Activated CD8-positive, alpha-beta memory T cell treated with anti-CD3 and anti-CD28 coated beads for 1 hour (primary cell): ENCODE measurements at places on chromosomes 5 and 9.

DNA sequence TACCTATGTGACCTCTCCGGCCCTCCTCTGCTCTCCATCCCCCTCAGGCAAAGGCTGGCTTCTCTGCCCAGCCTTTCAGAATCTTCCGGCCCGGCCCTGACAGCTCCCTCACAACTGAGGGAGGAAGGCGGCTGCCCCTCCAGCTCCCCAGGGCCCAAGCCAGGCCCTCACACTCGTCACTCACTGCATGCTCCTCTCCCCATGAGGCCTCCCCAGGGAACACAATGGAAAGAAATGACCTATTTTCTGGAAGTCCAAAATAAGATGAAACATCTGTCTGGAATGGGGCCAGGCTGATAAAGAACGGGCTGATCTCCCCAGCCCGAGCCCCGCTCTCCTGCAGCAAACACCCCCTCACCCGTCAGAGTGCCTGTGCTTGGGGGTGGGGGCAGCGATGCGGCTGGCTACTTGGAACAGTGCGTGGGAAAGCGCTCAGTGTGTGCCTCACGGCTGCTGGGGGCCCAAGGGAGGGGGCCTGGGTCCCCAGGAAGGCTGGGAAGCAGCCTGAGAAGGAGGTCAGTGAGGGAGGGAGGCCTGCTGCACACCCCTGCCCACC lies 11.3 kb downstream of the PDGFRB start:
- no peak for DNase-seq

GRCh38 chr9:93301911-93302541 lies 118.1 kb downstream of the WNK2 start:
- no peak for DNase-seq

- no peak for DNase-seq
Observed at GRCh38 chr5:30324083-30324482, 869.4 kb upstream of the CDH6 start.

GRCh38 chr5:154273028-154273617 lies 82.6 kb downstream of the GALNT10 start:
- no peak for DNase-seq

GRCh38 chr9:28925157-28925556 lies 1351.9 kb upstream of the C9orf72 start:
- DNase-seq: no peak

GRCh38 chr9:7146582-7146981 lies 388.8 kb downstream of the KDM4C start:
- no peak for DNase-seq

- no peak for DNase-seq
Observed at GRCh38 chr5:141496038-141496437, 7.2 kb downstream of the PCDHGC5 start.

GRCh38 chr5:141814064-141814964 lies 63.9 kb downstream of the PCDH1 start:
- peak; percentile 27 for DNase-seq

DNA sequence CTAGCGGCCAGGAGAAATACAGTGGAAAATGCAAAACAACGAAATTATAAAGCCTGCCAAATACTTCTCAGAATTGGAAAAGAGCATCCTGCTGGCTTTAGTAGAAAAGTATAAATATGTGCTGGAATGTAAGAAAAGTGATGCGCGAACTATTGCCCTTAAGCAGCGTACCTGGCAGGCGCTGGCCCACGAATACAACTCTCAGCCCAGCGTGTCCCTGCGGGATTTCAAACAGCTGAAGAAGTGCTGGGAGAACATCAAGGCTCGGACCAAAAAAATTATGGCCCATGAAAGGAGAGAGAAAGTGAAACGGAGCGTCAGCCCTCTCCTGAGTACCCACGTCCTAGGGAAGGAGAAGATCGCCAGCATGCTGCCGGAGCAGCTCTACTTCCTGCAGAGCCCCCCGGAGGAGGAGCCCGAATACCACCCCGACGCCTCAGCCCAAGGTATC lies 15.0 kb downstream of the MSANTD3 start:
- DNase-seq: no peak

DNA sequence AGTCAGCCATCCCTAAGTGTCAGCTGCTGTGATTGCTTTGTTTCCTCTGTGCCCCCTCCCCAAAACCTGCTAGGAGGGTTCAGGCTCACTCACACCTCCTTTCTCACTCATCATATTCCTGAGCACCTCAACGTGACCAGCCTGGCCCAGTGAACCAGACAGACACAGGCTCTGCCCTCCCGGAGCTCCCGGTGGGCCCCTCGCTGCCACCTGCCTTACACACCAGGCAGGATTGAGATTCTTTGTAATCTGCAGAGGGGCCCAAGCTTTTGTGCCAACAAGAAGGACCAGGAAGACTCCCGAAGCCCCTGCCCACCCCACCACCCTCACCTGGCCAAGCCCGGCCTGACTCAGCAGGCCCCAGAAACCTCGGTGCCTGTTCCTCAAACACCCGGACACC lies 87.8 kb downstream of the NTNG2 start:
- DNase-seq: no peak

- DNase-seq: no peak
Observed at GRCh38 chr5:144142139-144142823, 28.2 kb downstream of the YIPF5 start.

- DNase-seq: no peak
Observed at GRCh38 chr5:151214614-151215545, 9.0 kb downstream of the CCDC69 start.

- DNase-seq: no peak
Observed at GRCh38 chr5:68479524-68479923, 264.0 kb downstream of the PIK3R1 start.

- no peak for DNase-seq
Observed at GRCh38 chr5:88683506-88684135, 199.4 kb downstream of the MEF2C start.

DNA sequence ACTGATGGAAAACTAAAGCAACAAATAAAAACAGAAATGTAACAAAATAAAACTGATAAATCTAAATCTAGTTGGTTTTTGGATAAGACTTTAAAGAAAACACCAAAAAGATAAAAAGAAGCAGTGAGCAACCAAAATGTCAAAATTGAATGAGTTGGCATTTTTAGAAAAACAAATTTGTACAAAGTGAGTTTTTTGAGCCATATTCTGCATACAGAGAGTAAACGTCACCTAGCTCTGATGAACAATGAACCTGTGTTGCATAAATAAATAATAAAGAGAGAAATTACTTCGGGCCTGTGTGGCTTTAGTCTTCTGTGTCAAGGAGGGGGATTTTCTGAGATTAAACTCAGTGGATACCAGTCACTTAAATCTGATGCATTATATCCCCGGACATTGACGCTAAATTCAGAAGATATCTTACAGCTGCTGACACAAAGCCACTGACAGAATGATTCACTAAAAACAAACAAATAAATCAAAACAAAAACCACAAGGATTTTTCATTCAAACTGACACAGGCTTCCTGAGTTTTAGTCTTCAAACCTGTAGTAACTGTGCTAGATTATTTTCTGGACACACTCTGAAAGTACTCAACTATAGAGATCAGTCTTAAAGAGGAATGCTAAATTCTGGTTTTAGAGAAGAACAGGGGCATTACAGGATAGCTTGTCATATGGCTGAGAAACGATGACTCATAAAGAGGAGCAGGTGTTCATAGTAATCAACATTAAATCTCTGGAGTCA lies 403.5 kb upstream of the ST8SIA4 start:
- no peak for DNase-seq

DNA sequence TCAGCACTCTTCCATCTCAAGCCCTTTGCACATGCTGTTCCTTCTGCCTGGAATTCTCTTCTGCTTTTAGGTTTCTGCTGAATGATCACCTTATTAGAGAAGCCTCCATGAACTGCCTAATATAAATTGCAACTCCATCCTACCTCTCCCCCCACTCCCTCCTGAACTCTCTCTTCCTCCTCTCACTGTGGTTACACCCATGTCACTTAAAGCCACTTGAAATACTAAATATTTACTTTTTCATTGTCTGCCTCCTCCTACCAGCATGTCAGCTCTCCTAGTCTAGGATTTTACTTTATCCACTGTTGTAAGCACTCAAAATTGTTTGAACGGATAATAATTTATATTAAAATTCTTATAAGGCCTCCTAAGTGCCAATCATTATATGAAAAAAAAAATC lies 43.8 kb downstream of the ACTL7B start:
- DNase-seq: no peak

DNA sequence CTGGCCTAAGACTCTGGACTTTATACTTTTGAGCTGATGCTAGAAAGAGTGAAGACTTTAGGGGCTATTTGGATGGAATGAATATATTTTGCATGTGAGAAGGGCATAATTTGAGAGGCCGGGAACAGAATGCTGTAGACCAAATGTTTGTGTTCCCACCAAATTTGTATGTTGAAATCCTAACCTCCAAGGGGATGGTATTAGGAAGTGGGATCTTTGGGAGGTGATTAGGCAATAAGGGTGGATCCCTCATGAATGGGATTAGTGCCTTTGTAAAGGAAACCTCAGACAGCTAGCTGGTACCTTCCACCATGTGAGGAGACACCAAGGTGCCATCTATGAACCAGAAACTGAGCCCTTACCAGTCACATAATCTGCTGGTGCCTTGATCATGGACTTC lies 165.1 kb upstream of the S1PR3 start:
- DNase-seq: no peak

DNA sequence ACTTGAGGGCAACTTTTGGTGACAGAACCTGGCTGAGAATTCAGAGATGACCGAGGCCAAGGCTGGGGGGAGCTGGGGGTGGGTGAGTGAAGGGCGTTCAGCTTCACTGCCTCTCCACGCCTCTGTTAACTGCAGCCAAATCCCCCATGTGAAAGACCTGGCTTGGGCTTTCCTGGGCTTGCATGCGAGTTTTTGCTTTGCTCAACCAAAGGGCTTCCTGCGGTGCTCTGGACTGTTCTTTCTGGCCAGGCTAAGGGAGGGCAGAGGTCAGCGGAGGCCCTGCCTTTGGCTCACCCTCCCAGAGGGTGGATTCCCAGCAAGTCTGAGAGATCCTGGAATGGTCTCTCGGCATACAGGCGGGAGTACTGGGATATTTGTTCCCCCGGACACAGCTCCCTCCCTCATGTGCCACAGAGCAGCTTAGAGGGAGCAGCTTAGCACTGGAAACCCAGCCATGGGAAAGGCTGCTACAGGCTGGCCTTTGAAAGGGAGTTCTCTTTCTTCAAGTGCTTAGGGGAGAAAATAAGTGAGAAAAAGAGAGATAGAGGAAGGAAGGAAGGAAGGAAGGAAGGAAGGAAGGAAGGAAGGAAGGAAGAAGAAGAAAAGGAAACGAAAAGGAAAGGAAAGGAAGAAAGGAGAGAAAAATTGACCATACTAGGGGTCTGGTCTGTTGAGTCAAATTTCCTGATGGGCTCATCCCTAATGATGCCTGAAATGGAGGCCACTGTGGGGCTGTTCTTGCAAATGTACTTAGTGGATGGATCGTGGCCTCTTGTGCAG lies 158.8 kb downstream of the FGF18 start:
- no peak for DNase-seq

DNA sequence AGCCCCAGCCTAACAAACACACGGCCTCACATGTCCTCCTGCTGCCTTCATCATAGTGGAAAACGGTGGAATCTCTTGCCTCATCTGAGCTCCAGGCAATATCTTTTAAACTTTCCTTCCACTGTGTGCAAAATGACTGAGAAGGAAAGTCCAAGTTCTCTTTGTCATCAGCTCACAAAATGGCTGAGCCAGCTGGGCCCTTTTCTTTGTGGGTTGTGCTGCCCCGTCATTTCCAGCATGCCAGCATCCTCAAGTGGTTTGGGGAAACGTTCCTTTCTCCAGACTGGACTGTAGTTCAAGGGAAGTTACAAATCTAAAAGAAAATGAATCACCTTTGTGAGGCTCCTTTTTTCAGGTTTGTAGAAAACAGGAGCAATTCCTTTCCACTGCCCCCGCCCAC lies 171.1 kb upstream of the FSTL4 start:
- no peak for DNase-seq

DNA sequence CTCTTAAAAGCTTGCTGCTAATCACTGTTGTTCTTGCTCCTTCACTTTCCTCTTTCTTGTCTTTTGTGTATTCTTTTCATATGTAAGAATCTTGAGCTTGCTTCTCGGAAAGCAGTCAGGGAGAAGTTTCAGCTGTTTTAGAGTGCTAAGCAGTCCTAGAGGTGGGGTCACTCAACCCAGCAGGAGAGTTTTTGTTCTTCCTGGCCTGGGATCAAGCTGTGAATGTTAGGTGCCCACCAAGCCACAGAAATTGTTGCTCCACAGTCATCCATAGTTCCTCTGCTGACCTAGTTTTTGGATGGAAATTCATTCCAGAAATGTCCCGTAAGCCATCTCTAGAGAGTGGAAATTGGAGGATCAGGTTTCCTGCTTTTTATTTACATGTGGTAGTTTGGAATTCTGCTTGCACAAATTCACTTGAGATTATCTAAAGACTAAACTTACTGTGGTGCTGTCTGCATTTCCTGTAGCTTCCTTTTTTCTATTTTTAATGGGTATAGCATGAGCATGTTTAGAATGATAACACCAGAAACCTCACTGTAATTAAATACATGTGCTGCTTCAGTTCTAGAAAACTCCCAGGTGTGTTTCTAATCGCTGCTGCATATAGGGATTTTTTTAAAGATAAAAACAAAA lies 108.7 kb downstream of the MAST4 start:
- no peak for DNase-seq

DNA sequence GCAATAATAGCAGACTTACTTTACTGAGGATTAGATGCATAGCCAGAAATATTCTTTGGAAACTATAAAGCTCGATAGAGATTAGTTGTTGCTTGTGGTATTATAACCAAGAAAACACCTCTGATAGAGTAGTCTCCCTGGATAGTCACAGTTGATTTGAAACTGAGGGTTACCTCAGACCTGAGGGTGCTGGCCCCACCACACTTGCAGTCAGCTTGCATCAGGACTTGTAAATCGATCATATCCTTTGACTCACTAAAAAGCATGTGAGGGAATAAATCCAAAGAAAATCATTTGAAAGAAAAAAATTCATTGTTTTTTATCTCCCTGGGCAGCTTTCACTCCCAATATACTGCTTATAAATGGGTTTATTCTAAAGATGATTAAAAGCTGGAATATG lies 39.4 kb downstream of the GALNT12 start:
- no peak for DNase-seq

- DNase-seq: no peak
Observed at GRCh38 chr5:113507601-113508000, 5.9 kb upstream of the YTHDC2 start.

- no peak for DNase-seq
Observed at GRCh38 chr5:76831110-76831452, 12.3 kb downstream of the F2RL1 start.

- DNase-seq: no peak
Observed at GRCh38 chr5:157554179-157555036, 21.2 kb downstream of the ADAM19 start.

DNA sequence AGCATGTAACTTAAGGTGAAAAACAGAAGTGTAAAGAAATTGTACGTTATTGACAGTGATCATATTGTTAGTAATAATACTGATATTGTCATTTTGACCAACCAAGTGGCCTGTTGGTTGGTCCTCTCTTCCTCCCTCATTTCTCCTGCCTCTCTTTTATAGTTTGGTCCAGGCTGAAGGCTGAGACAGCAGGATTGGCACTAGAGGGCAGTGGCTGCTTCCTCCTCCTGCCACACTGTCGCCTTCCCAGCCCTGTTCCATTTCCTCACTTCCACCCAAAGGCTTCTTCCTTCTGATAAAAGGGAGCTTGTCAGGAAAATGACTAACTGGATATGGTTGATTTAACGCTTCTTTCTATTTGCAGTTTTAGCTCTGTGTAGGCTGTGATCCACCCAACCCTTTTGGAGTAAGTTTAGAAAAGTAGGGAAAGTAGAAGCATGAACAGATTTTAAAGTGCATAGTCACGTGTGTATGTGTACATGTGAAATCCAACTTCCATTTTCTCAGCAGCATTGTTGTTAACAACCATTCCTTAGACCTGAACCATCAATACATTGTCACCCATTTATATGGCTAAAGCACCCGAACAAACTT lies 35.6 kb downstream of the PTCD2 start:
- DNase-seq: no peak

GRCh38 chr9:113511047-113511521 lies 47.6 kb downstream of the RGS3 start:
- no peak for DNase-seq
